ENCODE measurements at places on chromosomes 4 and X.

- DNase-seq = no peak
Measured at GRCh38 chr4:62408454-62408853, 1208.3 kb downstream of the ADGRL3 start.

GRCh38 chrX:65750674-65751469 is 83.4 kb downstream of the MSN start:
- peak; percentile 5 for DNase-seq

DNA sequence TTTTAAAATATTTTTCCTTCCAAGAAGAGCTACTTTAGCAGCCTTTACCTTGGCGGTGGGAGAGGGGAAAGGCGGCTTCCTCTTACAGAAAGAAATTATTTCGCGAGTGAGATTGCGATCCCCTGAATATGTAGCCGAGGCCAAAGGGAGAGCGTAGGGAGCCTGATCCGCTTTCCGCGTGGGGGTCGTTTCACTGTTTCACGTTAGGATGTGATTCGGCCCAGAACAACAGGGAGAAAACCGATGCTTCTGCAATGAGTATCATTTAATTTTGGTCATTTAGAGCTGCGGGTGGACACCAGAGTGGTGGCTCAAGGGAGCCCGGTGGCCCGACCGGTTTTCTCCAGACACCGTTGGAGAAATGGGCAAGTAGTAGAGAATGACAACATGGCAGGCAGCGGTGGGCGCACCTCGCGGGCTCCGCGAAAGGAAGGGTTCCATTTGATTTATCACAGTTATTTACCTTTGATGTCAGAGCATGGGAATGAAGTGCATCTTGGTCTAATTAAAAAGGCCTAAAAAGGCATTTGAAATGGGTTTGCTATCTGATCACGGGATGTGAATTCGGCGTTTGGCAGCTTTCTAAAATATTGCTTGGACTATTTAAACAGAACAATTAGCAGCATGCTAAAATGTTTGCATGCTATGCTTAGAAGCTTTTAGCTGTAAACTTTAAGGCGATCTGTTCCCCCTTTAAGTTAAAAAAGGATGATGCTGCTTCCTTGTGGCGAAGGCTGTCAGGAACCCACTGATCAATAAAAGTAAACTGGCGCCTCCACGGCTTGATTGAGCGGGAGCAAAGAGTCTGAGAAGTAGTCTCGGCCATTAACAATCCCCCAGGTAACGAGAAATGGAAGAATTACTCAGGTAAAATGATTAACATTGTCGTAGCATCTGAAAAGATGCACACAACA is 2.0 kb upstream of the PCDH19 start:
- no peak for DNase-seq

DNA sequence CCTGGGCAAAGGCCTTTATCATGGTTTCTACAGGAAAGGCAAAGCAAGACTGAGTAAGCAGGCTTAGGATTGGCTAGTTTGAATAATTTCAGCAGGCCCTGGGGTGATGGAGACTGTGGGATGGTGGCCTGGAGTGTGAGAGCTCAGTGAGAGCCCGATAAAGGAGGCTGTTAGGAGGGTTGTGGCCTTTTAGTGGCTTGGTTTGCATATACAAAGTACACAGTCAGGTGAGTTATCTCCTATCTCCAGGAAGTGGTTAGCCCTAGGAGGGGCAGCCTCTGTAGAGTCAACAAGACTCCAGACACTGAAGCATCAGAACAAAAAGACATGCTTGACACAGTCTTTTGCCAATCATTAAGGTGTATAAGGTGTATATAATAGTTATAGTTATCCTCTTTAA is 157.2 kb downstream of the CFAP299 start:
- peak; percentile 30 for DNase-seq

DNA sequence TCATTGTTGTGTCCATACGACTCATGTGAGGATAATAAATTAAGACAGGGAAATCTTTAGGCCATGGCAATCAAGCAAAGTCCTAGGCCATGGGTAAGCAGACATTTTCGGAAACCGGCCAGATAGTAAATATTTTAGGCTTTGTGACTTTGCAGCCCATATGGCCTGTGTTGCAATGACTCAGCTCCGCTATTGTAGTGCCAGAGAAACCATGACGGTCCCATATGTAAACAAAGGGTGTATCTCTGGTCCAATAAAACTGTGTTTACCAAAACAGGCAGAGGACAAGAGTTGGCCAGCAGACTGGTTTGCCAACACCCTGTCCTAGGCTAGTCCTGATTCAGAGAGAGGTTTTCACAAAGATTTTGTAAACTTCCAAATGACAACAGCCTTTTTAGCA is 5.0 kb downstream of the FAM114A1 start:
- DNase-seq = no peak

- no peak for DNase-seq
Measured at GRCh38 chr4:7752649-7753048, 187.0 kb downstream of the AFAP1 start.

- no peak for DNase-seq
Measured at GRCh38 chr4:118849867-118850487, 14.1 kb upstream of the SEC24D start.

GRCh38 chr4:53419208-53419607 is 41.8 kb downstream of the FIP1L1 start:
- no peak for DNase-seq

- DNase-seq = no peak
Measured at GRCh38 chr4:37993806-37994205, 33.6 kb downstream of the PTTG2 start.

DNA sequence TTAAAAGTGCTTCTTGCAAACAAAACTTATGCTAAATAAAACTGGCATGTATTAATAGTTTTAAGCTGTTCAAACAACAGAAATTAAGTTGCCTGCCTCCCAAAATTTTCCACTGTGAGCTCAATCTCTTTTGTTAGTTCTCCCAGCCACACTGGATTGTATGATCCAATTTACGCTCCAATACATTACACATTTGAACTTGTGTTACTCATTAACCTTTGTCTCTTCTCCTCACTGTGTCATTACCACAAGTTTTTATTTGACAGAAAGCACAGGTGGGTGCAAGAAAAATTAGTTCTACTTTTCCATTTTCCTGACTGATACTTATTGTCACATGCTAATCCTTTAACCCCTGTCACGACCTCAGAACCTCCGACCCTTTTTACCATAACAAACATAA is 55.5 kb downstream of the SHISA3 start:
- DNase-seq = no peak

DNA sequence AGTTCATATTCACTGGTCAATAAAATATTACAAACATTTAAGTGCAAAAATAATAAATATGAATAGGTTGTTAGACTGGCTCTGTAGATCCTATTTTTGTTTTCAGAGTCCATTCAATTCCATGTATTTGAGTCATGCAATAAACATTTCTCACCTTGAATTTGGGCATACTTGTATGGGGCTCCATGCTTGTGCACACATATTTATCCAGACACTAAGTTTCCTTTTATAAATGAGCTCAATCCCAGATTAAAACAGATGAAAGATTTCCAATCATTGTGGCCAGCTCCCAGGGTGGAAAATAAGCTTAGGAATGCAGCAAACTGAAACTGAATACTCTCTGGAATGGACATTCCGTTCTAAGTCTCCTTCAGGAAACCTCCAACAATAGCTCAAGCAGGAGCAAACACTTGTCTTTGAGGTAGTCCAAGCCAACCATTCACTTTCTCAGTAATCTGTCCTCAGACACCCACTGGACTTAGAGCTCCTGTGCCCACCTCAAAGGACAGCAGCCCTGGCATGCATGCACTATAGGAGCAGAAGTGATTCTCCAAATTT is 16.4 kb downstream of the DMD start:
- DNase-seq = no peak

GRCh38 chr4:71201057-71201456 is 137.8 kb upstream of the SLC4A4 start:
- no peak for DNase-seq

- DNase-seq = no peak
Measured at GRCh38 chrX:136708348-136708747, 60.4 kb downstream of the CD40LG start.

- DNase-seq = no peak
Measured at GRCh38 chr4:99473131-99473530, 37.7 kb upstream of the C4orf17 start.

- DNase-seq = no peak
Measured at GRCh38 chr4:168502861-168503260, 6.0 kb downstream of the PALLD start.

GRCh38 chrX:49877397-49878101 is 1.7 kb upstream of the USP27X start:
- no peak for DNase-seq

GRCh38 chr4:8770518-8771257 is 101.0 kb downstream of the HMX1 start:
- DNase-seq = no peak

- no peak for DNase-seq
Measured at GRCh38 chr4:181258569-181258968, 984.6 kb upstream of the TENM3 start.

- no peak for DNase-seq
Measured at GRCh38 chr4:25666031-25666630, 10.5 kb downstream of the SLC34A2 start.

DNA sequence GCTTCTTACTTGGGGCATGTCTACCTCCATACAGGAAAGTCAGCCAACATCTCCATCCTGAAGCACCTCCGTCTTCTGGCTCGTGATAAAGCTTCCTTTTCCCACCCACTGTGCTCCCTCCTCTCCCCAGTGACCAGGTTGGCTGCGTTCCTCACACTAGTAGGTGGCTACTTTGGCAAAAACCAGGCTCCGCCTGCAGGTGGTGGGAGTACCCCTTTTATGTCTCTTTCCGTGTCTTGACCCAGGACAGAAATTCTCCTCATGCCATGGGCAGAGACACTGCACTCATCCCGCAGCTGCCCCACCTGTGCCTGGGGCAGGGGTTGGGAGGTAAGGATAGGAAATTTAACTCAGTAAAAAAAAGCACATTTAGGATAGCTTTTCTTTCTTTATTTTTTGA is 50.9 kb downstream of the ENPP6 start:
- no peak for DNase-seq

GRCh38 chrX:49878128-49878833 is 1.0 kb upstream of the USP27X start:
- DNase-seq = no peak

DNA sequence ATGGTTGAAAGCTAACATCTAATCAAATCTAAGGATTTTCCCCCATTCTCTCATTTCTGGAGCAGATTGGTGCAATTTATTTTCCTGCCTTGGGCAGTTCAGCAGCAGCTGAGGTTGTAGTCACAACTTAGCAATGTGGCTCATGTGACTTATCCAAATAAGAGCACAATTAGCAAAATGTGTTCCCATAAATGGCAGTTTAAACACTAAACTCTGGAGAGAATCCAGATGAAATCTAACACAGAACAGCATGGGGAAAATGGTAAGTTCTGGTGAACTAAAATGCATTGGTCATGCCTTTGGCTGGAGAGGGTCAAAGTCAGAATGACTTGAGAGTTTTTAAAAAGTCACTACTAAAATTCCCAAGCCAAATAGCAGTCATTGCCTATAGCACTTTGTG is 422.6 kb upstream of the DIPK2B start:
- no peak for DNase-seq

- DNase-seq = no peak
Measured at GRCh38 chrX:118521435-118521834, 25.8 kb downstream of the DOCK11 start.

DNA sequence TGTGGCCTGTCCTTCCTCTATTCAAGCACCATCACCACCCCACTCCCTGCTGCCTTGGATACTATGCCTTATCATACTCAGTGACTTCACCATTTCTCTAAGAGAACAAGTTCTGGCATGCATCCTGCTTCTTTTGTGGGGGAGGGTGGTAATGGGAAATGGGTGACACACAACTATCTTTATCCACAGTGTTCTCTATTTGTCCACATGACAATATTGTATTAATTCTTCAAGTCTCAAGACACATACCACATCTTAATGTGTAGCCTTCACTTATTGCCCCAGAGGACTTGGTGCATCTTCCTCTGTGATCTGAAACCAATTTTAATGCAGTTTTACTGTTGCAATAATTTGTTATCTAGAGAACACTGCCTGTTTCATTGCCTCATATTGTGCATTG is 29.3 kb upstream of the UGT2B7 start:
- DNase-seq = no peak

DNA sequence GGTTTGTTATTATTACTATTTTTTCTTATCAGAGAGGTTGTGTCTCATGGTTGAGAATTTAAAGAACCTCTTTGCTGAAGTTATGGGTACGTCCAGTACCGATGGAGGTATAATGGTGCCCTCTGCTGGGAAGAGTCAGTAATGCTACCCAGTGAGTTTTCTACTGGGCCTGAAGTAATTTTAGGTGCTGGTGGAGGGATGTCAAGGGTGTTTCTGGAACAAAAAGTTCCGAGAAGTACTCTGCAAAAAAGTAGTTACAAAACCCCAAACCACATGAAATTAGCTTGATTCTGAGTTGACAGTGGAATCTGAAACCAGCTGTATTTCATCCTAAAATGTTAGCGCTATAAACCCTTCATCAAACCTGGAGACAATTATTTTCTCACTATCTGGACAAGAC is 102.5 kb upstream of the MID1 start:
- DNase-seq = no peak

DNA sequence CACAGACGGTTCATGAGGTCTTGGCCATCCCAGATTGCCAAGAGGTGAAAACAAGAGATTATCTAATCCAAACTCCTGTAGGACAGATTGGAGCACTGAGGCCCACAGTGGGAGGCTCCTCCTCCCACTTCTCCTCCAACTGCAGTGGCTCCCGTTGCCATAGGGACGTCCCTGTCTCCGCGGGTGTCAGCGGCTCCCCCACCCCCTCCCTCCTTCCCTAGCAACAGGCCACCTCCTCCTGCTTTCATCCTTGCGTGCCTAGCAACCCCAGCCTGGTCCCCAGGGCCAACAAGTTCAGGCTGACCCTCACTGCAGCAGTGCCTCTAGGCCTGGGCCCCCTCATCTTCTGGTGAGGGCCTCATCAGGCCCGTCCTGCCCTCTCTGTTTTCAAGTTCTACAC is 6.8 kb upstream of the IQSEC2 start:
- no peak for DNase-seq

GRCh38 chr4:169174247-169174646 is 96.5 kb downstream of the SH3RF1 start:
- no peak for DNase-seq

GRCh38 chr4:174152717-174153466 is 130.6 kb downstream of the FBXO8 start:
- no peak for DNase-seq

GRCh38 chrX:83845397-83845796 is 15.5 kb upstream of the CYLC1 start:
- no peak for DNase-seq

GRCh38 chr4:142095886-142096605 is 459.7 kb downstream of the IL15 start:
- no peak for DNase-seq

DNA sequence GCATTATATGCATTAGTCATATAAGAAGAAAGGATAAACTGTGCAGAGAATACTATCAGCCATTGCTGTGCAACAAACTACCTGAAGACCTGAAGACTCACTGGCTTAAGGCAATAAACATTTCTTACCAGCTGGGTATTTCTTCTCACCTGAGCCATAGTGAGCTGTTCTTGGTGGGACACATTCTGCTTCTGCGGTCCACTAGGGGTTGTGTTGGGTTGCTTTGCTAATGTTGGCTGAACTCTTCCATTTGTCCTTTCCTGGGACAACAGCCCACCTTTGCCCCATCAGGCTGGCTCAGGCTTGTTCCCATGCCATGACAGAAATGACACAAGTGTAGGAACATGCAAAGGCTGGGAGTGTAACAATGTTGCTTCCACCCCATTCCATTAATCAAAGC is 388.6 kb downstream of the PCDH7 start:
- no peak for DNase-seq

All from stimulated activated CD8-positive, alpha-beta memory T cell treated with anti-CD3 and anti-CD28 coated beads, Interleukin-12 subunit alpha, Interleukin-12 subunit beta, amount 100 ng/mL, for 1 hour (primary cell).